ENCODE measurements at places on chromosomes 12 and 14.

DNA sequence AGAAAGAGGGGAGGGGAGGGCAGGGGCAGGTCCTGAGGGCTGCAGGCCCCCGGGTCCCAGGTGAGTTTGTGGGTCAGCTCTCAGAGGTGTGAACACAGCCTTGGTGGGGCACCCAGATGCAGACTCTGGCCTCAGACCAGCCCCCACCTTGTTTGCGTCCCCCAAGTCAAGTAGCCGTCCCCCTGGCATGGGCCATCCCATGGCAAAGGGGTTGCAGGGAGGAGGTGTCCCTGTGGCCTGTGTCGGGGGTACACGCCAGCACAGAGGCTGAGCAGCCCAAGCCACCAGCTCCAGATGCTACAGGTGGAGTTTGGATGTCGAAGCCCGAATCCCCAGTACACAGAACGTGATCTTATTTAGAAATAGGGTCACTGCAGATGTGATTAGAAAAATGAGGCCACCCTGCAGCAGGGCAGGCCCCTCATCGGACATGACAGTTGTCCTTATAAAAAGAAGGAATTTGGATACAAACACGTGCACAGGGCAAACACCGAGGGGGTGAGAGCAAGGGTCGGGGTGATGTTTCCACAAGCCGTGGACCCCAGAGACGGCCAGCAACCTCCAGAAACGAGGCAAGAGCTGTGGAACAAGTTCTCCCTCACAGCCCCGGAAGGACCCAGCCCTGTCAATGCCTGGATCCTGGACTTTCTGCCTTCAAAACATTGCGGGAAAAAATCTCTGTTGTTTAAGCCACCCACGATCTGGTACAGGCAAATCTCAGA is 141.2 kb upstream of the C14orf180 start:
- DNase-seq: no peak

DNA sequence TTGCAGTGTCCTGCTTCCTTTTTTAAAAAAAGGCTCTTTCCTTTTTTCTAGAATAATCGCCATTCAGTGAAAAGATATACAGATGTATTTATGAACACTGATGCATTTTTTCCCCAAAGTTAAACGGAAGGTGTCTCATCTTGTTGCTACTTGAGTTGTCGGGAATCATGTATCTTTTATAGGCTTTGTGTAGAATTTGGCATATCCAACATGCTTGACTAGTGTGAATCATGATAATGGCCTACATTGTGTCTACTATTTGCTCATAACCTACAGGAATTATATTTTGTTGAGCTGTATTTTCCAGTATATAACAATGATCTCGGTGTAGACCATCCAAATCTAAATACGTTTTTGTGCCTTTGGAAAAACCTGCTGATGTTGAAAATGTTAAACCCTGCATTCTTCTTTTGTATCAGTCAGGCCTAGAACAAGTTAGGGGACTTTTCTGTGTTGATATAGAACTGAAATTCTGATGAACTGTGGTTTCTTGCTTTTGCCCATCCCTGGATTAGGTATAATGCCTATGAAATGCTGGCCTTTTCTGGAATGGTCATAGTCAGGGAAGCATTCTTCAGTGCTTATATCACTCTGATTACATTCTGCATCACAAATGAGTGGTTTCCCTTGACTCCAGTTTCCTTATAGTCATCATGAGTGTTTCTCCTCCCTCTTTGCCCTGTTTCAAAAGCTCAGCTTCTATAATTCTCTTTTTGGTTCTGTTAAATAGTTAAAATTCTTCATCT is 10.8 kb downstream of the BMAL2 start:
- peak; percentile 49 for DNase-seq

DNA sequence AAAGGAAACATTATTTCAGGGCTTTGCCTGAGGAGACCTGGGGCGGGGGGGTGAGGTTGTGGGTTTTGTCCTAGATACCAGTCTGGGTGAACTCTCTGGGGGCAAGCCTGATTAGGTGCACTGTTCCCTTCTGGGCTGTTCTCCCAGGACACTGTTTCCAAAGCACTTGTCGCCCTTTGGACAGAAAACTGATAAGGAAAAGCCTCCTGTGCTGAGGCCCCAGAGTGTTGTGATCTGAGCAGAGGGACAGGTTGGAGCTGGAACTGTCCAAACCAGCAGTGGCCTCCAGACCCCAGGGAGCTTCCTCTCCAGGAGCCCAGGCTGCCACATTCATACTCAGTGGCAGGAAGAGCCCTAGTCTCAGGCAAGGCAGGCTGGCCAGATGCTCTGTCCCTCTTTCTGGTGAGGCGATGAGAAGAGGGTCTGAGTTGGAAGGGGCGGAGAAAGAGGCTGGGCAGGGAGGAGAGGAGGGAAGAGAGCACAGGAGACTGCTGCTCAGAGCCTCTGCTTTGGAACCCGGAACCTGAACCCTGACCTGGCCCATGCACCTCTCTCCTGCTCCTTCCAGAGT is 1.9 kb downstream of the GALNT16 start:
- DNase-seq: no peak

DNA sequence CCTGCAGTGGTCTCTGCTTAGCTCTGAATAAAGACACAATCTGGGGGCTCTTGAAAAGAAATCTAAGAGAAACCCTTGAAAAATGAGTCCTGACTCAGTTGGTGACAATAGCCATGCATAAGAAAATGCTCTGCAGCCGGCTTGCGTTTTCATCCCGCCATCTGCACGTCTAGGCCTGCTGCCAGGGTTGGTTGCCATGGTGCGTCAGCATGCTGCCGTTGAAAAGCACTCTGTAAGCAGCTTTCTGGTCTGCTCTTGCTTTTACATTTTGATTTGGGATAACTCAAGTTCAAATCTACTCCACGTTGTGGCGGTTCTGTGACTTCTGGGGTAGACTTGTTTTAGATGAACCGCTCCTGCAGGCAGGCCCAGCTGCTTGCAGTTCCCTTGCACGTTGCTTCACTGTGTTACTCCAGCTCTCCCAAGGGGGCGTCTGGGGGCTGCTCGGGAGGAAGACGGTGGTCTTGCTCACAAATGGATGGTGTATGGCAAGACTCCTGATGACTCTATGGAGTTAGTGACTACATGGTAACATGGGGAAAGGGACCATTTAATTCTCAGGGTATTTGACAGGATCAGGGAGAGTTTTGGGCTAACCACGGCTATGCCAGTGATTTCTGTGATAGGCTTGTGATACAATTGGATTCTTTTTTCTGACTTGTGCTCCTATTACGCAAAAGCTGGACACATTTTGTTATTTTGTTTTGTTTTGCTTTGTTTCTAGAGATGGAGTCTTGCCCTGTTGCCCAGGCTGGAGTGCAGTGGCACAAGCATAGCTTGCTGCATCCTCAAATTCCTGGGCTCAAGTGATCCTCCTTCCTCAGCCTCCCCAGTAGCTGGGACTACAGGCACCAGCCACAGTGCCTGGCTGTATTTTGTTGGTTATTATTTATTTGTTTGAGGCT is 15.8 kb downstream of the WNT5B start:
- DNase-seq: peak; percentile 65

DNA sequence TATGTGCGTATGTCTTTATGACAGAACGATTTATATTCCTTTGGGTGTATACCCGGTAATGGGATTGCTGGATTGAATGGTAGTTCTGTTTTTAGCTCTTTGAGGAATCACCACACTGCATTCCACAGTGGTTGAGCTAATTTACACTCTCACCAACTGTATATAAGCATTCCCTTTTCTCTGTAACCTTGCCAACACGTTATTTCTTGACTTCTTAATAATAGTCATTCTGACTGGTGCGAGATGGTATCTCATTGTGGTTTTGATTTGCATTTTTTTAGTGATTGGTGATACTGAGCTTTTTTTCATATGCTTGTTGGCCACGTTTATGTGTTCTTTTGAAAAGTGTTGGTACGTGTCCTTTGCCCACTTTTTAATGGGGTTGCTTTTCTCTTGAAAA is 49.7 kb downstream of the FRS2 start:
- no peak for DNase-seq

GRCh38 chr12:104303538-104304151 is at the start of gene EID3:
Gene EID3 (plus strand): TSS chr12:104303739. CDS start chr12:104303935, 196 bp downstream.
- DNase-seq: no peak

Measured in GM04504 (cell line).